ENCODE measurements at places on chromosomes 4 and X. TPM values are rescaled to one million over a fixed set of nuclear protein-coding genes. Genes with fewer than 3 reads are reported as not detected.

The OGT gene
- 489 TPM for total RNA-seq

The GRIA2 gene
- not detected for total RNA-seq

GRCh38 chr4:108240366-108240765 lies 71.6 kb upstream of the LEF1 start:
- no peaks in the 10 kb centered on the region for H3K4me1 ChIP-seq
- no peaks in the 10 kb centered on the region for H3K36me3 ChIP-seq
- no peak overlapping the region for H3K4me3 ChIP-seq
- DNase-seq: no peak
- no peak overlapping the region for H3K27ac ChIP-seq
- H3K27me3 ChIP-seq: no peaks in the 10 kb centered on the region

GRCh38 chrX:48626401-48627298 lies 29.4 kb downstream of the WDR13 start:
- H3K27me3 ChIP-seq: no peaks in the 10 kb centered on the region
- no peaks in the 10 kb centered on the region for H3K36me3 ChIP-seq
- H3K4me3 ChIP-seq: no peak overlapping the region
- DNase-seq: no peak

GRCh38 chr4:102764901-102765300 lies 4.1 kb upstream of the MANBA start:
- no peaks in the 10 kb centered on the region for H3K36me3 ChIP-seq
- H3K4me1 ChIP-seq: peaks cover 10% of the 10 kb centered on the region
- no peaks in the 10 kb centered on the region for H3K27me3 ChIP-seq
- H3K4me3 ChIP-seq: no peak overlapping the region

DNA sequence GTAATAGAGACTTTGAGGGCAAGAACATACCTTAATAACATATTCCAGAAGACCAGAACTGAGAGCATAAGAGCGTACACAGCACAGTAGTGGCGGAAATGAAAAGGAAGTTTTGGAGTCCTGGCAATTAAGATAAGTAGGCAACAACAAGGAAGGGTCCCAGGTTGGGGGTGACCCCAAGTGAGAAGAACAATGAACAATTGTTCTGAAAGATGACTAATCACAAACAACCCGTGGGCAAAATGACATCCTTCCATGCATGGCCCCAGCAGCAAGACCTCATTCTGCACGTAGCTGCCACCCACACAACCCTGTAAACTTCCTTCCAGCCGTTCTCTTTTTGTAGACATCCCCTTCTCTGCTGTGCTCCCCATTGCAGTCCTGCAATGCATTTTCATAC lies 384.4 kb upstream of the PABPC4L start:
- H3K4me1 ChIP-seq: no peaks in the 10 kb centered on the region
- no peak for DNase-seq
- no peak overlapping the region for H3K4me3 ChIP-seq
- H3K27me3 ChIP-seq: no peaks in the 10 kb centered on the region

DNA sequence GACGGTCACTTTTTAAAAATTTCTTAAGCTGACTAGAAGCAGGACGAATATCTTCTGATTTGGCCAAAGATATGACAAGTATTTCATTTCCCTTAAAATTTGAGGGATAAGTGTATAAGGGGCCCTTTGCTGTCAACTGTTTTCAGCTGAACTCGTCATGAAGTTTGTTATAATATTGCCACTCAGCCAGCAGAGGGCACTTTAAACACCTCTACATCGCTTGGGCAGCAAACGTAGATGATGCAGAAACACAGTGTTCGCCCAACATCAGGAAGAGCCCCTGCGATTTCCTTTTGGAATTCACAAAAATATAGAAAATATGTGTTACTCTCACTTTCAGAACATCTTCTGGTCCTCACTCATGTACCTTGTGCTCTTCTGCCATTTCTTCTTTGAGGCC lies 435.7 kb upstream of the FMR1 start:
- DNase-seq: no peak
- no peak overlapping the region for H3K27ac ChIP-seq
- no peaks in the 10 kb centered on the region for H3K36me3 ChIP-seq
- H3K4me1 ChIP-seq: no peaks in the 10 kb centered on the region

DNA sequence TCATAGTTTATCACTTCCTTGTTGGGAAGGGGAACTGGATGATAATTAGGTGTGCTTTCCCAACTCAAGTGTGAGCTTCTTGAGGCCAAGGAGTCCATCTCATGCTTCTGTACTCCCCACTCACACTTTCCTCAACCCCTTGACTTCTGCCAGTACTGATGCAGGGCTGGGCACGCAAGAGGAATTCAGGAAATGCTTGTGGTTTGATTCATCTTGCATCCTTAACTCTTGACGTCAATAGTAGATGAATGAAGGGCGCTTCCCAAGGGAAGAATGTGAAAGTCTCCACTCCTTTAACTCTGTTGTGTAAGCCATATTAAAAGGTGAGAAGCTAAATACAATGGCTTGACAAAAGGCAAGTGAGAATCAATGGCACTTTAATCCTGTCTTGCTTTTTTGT lies 101.8 kb downstream of the AGTR2 start:
- H3K27ac ChIP-seq: no peak overlapping the region
- no peaks in the 10 kb centered on the region for H3K4me1 ChIP-seq
- no peaks in the 10 kb centered on the region for H3K27me3 ChIP-seq
- no peak overlapping the region for H3K4me3 ChIP-seq
- DNase-seq: no peak
- no peaks in the 10 kb centered on the region for H3K36me3 ChIP-seq
